ENCODE measurements at places on chromosomes 1 and 21. TPM values are rescaled to one million over a fixed set of nuclear protein-coding genes. Genes with fewer than 3 reads are reported as not detected.

The NFASC gene
- 1.6 TPM for total RNA-seq

The ITGB3BP gene
- total RNA-seq, result 23.6 TPM

GRCh38 chr1:2965676-2966075, 55.6 kb upstream of the ACTRT2 start:
- no peak for DNase-seq

The C1orf210 gene
- 9.6 TPM for total RNA-seq

DNA sequence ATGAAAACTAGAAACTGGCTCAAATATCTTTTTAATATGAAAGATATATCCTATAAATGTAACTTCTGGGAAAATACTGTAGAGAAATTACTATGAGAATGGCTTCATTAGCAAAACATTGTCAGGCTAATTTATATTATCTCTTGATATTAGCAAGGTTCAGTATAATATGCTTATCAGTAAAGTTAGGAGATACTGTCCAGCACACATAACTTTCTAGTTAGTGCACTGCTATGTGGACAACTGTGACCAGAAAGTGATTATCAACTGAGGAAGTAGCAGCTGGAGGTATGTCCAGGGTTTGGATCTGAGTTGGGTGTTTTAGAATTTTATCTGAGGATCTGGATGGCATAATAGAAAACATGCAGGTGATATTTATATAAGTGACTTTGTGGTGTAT, 7.5 kb downstream of the LRRC8C start:
- DNase-seq, result no peak

DNA sequence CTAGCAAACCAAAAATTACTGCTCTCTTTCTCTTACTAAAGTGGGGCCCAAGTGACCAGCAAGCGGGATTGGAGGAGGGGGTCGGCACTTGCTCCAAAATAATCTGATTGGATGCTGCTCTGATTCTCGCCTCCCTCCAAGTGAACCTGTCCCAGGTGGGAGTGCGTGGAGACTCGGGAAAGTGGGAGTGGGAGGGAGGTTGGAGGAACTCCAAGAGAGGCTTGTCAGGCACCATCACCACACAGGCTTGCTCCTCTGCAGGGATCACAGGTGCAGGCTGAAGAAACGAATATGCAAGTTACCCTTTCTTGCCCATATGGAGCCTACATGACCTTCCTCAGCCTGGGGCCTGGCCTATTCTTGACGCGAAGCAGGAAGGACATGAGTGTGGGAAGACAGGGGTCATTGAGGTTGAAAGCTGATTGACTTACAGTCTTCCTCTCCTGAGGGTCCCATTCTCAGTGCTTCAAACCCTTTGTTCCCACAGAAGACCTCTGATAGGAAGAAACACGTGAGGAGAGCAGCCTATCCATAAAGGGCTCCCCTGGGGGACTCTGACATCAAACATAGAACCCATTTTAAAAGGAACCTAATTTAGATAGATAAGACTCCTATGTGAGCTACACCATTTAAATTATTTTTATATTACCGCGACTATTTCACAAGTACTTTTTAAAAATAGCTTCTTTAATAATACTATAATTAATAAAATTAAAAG, 14.2 kb downstream of the RGS8 start:
- no peak for DNase-seq

DNA sequence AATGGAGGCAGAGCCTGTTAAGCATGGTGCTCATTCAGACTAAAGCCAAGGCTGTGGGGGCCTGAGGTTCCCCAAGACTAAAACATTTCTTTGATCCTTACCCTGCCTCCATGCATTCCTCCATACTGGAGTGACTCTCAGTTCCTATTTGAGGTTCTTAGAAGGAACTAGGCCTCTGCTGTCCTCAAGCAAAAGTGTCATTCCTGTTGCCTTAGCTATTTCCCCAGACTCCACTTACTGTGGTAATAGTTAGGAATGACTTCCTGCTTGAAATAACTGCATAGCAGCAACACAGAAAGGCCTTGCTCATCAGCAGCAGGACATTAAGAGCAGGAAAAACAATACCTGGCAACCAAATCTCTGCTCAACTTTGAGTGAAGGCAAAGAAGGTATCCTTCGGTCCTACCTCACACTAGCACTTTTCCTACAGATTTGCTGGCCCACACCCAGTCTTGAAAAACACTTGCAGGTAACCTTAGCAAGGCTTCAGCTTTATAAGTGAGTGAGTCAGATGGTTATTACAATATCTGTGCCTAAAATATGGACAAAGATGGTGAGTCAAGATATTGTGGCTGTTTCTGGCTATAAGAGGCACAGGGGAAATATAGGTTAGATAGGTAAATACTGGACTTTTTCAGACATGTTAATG, 14.8 kb downstream of the LRRC41 start:
- DNase-seq, result no peak

The RNU1-3 gene
- total RNA-seq, result 1,622 TPM

GRCh38 chr1:165257969-165258459, 98.5 kb downstream of the LMX1A start:
- DNase-seq, result peak; percentile 70

The LCE2C gene
- not detected for total RNA-seq

DNA sequence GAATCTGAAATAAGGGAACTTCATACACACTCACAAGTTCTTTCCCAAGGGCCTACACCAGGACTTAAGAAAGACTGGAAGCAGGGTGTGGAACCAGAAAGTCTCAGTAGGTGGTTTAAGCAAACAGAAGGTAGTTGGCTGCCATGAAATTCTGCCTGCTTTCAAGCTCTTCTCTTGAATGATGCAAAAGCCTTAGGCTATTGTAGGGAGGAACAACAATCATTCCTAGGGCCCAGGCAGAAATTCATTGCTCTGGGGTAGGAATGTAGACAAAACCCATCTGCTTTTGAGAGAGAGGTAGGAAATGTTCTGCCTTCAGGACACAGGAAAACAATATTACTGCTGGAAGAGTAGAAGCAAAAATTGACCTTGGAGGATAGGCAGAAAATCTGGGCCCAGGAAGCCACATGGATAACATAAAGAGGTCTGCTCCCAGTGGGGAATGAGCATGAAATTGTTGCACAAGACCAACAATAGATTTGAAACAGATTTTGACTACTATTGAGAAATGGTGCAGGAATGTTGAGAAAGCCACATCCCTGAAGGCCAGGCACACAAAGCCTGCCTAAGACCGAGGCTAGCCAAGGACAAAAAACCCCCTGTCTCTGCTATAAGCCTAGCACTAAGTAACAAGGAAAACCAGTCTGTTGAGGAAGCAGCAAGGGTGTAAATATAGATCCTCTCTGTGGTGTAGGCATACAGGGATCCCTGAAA, 22.7 kb upstream of the SFT2D2 start:
- no peak for DNase-seq

- no peak for DNase-seq
These were observed 259.0 kb downstream of the FOXD2 start for GRCh38 chr1:47696737-47697441.

DNA sequence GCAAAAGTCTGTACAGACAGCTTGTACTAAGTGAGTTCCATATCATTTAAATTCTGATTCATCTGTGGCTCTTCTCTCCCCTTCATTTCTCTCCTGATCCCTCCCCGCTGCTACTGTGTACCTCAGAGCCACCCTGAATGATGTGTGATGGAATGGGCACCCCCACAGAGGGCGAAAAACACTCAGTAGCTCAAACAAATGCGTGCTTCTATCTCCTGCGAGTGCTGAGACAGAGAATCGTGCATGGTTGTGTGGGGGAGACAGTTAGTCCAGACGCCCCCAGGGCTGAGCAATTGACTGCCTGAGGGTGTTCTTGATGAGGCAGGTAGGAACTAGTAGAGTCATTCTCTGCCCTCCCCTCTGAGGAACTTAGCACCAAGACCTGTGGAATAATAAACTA, 269.8 kb downstream of the ZNF648 start:
- DNase-seq, result no peak

DNA sequence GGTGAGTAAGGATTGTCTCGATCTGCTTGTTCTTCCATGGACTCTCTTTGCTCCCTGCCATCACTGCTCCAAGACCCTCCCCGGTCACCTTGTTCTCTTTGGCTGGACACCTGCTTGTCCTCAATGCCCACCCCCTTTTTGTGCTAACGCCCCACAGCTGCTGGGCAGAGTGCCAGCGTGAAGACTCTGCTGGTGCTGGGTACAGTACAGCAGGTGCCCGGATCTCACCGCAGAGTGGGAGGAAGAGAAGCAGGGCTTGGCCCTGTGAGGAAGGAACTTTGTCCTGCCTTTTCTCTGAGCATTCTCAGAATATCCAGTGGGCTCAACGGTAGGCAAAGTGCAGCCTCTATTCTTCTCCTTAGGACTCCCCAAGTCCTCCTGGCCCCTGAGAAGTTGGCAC, 90.1 kb downstream of the PLXNA2 start:
- DNase-seq, result no peak

The GPR153 gene
- total RNA-seq, result 3.2 TPM

DNA sequence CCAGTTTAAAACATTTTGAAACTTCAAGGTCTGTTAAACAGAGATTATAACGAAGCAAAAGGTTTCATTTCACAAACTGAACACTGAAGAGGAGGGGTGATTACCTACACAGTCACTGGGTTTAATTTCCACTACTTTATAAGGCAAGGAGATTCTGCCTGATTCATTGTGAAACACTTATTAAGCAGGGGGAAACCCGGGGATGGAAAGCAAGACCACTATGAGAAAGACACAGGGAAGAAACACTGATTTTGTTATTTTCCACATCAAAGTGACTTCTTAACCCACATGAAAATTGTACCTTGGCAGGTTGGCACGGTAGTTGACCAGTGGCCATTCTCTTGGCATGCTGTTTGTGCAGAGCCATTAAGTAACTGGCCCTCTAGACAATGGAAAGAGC, 8.1 kb upstream of the F5 start:
- DNase-seq, result no peak

- no peak for DNase-seq
These were observed 6.4 kb downstream of the SZT2 start for GRCh38 chr1:43396059-43396458.

The SUSD4 gene
- 31.4 TPM for total RNA-seq

- DNase-seq, result no peak
These were observed 97.4 kb upstream of the GCLM start for GRCh38 chr1:94006604-94007003.

The KCND3 gene
- total RNA-seq, result 4.0 TPM

GRCh38 chr21:38839328-38840286, 33.9 kb downstream of the ETS2 start:
- DNase-seq, result no peak

The MAP3K21 gene
- 10.4 TPM for total RNA-seq

GRCh38 chr1:189908113-189908512, 569.6 kb downstream of the BRINP3 start:
- no peak for DNase-seq

The C1orf94 gene
- total RNA-seq, result not detected

DNA sequence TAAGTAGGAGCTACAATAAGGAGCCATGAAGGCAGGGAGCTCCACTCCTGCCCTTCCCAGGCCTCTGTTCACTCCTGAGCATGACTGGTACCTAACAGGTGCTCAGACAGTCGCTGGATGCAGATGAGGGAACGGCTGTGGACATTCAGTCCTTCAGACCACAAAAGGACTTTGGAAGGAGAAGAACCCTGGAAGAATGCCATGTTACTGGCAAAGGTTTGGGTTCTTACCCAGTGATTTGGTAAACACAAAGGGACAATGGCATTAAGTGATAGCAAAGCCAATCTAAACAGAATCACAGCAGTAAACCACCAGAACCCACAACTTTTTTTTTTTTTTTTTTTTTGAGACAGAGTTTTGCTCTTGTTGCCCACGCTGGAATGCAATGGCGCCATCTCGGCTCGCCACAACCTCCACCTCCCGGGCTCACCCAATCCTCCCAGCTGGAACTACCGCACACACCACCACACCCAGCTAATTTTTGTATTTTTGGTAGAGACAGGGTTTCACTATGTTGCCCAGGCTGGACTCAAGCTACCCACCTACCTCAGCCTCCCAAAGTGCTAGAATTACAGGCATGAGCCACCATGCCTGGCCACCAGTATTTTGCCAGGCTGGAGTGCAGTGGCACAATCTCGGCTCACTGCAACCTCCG, 7.5 kb upstream of the CBR3 start:
- DNase-seq, result no peak

DNA sequence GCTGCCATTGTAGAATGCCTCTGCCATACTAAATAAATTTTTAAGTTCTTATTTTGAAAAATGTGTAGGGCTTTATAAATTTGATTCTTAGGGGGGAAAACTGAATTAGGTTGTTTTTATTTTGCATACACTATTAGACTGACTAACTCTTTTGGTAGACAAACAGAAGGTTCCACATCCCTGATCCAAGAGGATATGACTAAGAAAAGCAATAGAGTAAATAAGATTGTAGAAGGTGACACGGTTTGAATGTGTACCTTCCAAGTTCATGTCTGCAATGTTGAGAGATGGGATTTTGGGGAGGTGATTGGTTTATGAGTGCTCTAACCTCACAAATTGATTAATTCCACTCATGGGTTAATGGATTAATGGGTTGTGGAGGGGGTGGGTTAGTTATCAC, 127.9 kb downstream of the GLUL start:
- no peak for DNase-seq
